ENCODE measurements at places on chromosomes 13 and 19.

DNA sequence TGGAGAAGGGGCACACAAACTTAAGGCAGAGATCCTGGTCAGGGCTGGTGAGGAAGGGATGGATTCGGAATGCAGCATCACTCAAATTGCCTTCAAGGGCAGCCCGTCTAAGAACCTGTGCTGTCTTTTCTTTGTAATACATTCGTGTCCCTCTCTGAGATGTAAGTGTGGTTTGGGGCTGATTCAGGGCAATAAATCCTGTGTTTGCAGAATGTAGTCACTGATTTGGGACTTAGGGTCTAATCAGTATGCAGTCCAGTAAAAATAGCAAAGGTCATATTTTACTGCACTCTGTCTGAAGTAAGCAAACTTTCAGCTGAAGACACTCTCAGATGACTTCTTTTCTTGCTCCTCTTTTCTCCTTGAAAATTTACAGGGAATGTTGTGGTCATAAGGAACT, 93.8 kb upstream of the C1QTNF9B start:
- no peak for DNase-seq

GRCh38 chr13:99344610-99345208, 37.5 kb upstream of the GPR183 start:
- no peak for DNase-seq

DNA sequence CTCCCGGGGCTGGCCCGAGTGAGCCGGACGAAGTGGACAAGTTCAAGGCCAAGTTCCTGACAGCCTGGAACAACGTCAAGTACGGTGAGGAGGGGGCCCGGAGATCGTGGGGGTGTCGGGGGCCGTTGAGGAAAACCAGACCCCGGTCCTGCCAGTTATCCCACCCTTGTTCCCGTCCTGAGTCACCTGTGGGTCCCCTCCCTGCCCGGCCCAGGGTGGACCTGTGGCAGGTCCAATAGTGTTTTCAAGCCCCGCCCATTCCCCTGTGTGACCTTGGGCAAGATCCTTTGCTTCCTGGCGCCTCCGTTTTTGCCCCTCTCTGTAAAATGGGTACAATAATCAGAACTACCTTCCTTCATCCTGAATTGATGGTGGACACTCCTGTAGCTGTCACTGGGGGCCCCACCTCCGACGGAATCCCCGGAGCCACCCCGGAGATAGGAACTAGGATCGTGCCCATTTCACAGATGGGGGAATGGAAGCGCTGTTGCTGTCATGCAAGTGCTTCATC, 593 bp downstream of the ATG4D start:
- peak; percentile 81 for DNase-seq

GRCh38 chr13:59354665-59355369, 808.9 kb downstream of the DIAPH3 start:
- DNase-seq = peak; percentile 43

DNA sequence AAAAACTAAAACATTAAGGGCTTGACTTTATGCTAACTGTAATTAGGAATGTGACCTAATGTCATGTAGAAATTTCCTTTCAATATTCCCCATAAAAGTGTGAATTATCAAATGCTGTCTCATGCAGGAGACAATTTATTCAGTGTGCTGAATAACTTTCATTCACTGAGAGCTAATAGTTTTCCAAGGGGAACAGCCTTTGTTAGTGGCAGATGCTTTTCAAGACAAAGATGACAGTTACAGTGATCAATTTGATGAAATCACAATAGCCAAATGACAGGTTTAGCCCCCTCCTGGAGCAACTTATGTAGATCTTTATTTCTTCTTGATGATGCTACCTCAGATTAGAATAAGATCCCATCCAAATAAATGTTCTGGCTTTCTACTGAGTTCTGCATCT, 275.5 kb downstream of the ITGBL1 start:
- no peak for DNase-seq

GRCh38 chr13:76917095-76917494, 30.9 kb upstream of the KCTD12 start:
- no peak for DNase-seq

- DNase-seq = no peak
Observed at GRCh38 chr13:89660752-89661151, 1686.7 kb upstream of the MIR17HG start.

DNA sequence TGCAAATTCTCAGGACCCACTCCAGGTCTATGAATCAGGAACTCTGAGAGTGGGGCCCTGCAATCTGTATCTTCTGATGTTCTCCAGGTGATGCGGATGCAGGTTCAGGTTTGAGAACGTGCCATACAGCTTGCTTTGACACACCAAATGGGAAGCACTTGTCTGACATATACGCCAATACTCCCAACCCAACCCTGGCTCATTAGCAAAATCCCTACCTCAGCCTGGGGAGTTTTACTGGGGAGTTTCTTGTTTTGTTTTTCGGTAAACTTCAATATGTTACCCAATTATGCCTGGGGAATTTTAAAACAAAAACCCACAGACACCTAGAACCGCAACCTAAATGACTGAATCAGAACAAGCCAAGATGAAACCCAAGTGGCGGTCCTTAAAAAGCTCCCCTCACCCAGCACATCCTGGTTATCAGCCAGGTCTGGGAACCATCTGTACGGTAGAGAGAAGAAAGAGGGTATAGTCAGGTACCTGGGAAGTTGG, 41.2 kb downstream of the ABCC4 start:
- no peak for DNase-seq

DNA sequence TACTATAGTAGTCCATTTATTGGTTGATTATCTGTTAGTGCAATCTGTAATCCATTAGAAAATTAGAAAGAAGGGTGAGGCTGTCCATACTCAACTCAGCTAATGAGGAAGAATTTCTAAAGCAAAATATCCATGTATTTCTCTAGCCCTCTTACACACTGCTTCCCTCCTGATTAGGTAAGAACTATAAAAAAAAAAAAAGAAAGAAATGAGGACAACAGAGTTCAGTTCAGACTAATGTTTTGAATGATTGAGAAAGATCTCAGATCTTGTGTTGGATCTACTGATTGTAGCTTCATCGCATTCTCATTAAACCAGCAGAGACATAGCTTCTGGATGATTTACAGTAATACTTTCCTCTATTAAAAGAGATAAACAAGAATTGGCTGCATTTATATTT, 233.3 kb downstream of the KLF5 start:
- DNase-seq = no peak

DNA sequence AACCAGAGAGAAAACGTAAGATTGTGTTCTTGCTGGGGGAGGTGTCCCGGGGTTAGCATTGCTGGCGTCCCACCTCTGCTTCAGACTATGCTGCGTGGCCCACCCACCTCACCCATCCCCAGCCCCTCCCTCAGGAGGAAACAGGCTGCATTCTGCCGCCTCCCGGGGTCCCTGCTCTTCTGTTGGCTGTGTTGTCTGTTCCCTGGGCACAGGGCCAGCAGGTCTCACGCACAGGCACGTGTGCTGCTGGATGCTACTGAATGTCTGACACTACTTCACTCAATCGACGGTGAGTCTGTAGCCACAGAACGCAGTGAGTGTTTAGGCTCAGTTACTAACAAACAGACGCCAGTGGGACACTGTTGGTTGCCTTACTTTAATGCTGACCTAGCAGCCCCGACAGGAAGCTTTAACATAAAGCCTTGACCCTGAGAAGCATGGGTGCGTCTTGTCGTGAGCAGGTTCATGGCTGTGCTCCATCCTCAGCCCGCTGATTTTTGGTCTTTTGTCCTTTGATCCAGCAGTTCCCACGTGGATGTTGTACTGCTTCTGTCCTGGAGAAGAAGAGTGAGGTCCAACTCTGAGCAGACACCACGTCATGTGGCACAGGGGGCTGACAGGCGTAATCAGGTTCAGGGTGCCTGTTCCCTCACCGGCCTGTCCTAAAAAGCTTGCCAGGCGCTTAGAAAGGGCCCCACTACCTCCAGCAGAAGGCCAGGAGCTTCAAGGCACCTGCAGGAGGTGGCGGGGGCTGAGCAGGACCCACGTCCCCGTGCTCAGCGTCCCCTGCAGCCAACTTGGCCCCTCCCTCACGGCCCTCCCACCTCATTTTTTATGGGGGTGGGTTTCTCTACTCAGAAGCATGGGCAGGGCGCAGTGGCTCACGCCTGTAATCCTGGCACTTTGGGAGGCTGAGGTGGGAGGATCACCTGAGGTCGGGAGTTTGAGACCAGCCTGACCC, 26.0 kb downstream of the NAXD start:
- DNase-seq = no peak

DNA sequence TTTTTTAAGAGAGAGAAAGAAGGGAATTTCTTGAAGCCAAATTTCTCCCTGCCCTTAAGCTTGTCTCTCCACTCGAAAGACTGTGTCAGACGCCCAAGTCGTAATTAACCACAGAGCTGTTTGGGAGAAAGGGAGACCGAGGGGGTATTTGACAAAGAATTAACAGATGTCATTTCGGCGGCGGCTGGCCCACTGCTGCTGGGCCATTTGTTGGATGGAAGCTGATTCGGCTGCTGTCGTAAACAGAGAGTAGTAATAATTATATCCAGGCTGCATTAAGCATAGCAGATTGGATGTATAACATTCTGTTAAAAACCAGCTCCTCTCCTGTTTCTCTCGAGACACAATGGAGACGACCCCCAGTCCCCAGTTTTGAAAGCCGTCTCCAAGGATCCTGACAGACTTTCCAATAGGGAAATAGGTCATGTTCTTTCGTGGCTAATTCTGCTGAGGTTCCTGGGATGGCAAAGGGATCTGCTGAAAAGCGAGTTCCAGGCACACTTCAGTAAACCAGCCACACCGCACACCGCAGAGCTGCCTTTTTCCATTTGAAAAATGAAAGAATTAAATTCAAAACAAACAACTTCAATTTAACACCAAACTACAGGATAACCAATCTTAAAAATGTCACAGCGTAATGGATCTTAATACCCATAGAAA, 71.5 kb downstream of the KCTD15 start:
- DNase-seq = no peak

- no peak for DNase-seq
Observed at GRCh38 chr13:108437496-108437895, 168.0 kb downstream of the TNFSF13B start.

DNA sequence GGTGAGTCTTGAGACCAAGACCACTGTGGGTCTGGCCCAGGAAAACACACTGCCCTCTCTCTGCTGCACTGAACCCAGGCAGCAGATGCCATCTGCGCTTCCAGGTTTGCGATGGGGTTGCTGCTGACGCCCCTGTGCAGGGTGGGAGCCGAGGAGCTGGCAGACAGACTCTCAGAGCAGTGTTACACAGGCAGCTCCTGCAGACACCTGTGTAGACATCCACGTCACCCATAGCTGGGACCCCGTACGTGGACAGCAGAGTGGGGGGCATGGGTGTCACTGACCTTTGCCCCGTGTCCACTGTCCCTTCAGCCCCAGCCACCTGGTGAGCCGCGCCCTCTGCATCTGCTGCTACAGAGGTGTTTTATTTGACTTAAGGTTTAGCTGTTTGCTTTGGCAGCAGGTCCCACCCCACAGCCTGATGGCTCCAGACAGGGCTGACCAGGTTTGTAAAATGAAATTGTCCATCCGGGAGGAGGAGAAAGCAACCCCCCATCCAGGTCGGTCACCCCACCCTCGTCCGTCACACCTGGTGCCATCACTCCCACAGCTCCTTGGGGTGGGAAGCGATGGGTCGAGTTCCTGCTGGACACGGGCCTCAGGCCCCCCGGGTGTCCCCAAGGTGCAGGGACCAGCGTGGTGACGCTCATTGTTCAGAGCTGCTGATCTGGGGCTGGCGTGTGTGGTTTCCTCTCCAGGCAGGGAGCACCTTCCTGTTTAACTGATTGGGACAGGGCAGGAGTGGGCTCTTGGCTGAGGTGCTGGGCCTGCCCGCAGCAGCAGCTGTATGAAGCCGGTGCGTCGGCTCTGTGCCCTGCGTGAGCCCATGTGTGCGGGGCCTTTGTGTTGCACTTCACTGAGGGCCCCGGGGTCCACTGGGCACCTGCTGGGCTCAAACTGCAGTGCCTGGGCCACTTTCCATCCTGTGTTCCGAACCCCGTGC, 28.4 kb downstream of the MCF2L start:
- DNase-seq = no peak

- DNase-seq = no peak
Observed at GRCh38 chr19:4009990-4010807, 2.7 kb downstream of the PIAS4 start.

- DNase-seq = no peak
Observed at GRCh38 chr19:51676566-51677083, 16.5 kb upstream of the SPACA6 start.

GRCh38 chr13:26589754-26590153, 32.3 kb downstream of the WASF3 start:
- DNase-seq = peak; percentile 2

DNA sequence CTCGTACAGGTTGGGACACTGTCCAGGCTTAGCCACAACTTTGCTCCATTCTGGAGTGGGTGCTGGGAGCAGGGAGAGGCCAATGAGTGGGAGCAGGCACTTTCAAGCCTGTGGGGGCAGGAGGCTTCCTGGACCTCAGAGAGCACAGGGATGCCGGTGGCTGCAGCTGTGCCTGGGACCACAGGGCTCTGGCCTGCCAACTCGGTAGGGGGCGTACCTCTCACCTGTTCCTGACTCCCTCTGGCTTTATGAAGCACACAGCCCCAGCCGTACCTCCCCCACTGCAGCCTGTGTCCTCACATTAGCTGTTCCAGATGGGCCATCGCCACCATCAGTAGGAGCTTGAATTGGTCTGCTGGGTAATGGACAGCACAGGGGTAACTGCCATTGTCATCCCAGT, 278.7 kb upstream of the KLHL1 start:
- no peak for DNase-seq

DNA sequence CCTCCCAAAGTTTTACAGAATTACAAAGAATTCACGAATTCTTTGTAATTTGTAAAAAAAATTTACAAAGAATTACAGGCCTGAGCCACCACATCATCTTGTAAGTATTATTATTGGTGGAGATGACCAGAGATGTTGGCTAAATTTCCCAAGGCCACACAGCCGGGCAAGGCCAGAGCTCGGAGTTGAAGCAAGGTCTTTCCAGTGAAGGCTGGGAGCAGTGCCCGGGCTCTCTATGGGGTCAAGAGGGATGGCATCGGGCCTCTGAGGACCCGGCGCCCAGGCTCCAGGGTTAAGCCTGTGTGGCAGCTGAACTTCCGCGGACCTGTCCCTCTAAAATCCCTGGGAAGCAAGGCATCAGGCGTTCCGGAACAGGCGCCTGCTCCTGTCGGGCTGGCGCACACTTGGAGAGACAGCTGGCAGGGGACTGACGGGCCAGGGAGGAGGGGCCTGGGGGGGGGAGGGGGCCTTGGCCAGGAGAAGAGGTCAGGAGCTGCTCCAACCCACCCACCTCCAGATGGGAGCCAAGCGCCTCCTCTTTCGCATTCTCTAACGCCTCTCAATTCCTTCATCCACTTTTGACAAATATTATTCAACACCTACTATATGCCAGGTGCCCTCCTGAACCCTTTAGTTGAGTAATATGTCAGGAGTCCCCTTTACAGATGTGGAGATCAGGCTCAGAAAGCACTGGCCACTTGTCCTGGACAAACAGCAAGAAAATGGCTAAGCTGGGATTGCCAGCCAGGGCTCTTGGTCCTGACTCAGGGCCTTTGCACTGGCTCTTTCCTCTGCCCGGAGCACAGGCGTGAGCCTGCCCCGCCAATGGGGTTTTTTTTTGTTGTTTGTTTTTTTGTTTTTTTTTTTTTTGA, 36.8 kb upstream of the SEMA6B start:
- no peak for DNase-seq

- no peak for DNase-seq
Observed at GRCh38 chr19:32469795-32470194, 64.2 kb downstream of the DPY19L3 start.

- DNase-seq = peak; percentile 93
Observed at GRCh38 chr19:10654610-10655456, 687 bp downstream of the ILF3 start.
